Effector CD8-positive, alpha-beta T cell (primary cell): ENCODE measurements at places on chromosomes 2 and 18.

- no peak for DNase-seq
Observed at GRCh38 chr2:25388491-25388890, 46.8 kb upstream of the DNMT3A start.

GRCh38 chr2:178529194-178529593 is 48.9 kb downstream of the PLEKHA3 start:
- DNase-seq, result no peak

GRCh38 chr2:138227195-138227594 is 262.9 kb downstream of the HNMT start:
- DNase-seq, result no peak

DNA sequence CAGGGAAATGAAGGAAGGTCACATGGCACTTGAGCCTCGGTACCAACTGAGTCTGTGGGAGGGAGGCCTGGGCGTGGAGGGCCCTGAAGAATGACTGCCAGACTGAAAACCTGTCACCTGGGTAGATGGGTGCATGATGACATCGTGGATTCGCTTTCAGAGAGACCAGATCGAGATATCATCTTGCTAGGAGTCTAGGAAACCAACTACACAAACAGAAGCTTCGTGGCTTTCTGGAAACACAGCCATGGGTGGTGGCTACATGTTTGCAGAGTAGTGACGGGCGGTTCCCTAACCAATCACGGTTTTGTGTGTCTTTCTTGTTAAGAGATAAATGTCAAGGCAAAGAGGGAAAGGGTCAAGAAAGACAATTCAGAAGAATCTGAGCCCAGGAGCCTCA is 155.0 kb downstream of the EIPR1 start:
- DNase-seq, result no peak

GRCh38 chr2:175976391-175977157 is 25.5 kb downstream of the LNPK start:
- no peak for DNase-seq

DNA sequence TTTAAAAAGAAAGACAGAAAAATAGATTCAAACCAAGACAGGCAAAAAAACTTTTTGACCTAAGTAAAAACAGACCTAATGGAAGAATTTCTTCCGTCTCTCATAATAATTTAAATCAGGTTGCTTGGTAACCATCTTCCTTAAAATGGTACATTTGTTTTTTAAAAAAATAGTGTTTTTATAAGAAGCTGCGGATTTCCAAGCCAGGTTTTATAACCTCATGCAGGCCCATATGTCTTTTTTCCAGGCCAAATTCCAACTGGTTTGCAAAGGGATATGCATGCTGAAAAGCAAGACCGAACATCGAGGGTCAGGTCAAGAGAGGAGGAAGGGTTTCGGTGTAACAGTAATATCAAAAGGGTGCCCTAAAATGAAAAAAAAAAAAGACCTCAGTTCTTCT is 172.9 kb downstream of the MAIP1 start:
- no peak for DNase-seq

- DNase-seq, result no peak
Observed at GRCh38 chr2:134405611-134406081, 151.8 kb downstream of the MGAT5 start.

DNA sequence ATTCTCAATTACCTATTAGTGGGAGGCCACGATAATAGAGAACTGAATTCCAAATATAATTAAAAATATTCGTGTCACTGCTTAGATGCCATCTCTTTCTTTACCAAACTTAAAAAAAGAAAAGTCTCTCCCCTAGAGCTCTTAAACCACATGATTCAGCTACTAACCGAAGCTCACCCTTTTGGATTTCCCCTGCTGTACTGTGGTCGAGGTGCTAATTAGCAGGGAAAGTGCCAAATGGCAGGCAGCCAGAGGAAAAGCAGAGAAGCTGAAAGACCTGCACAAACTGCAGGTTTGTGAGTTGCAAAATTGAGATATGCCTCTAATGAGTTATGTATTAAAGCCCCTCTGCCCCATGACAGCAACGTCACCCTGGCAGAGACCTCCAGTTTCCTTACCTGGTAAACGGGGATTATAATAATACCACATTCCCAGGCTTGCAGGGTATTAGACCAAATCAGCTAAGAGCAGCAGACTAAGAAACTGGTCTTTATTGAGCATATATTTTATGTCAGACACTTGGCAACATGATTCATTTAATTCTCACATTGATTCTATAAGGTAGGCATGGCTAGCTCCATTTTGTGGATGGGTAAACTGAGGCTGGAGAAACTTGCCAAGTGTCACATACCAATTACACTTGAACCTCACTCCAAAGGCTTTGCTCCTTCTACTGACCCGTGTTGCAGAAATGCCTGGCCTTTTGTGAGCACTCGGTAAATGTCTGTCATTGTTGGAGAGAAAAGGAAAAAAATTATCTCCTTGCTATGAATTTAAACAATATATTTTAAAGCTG is 259.7 kb downstream of the LPIN1 start:
- DNase-seq, result peak; percentile 17

DNA sequence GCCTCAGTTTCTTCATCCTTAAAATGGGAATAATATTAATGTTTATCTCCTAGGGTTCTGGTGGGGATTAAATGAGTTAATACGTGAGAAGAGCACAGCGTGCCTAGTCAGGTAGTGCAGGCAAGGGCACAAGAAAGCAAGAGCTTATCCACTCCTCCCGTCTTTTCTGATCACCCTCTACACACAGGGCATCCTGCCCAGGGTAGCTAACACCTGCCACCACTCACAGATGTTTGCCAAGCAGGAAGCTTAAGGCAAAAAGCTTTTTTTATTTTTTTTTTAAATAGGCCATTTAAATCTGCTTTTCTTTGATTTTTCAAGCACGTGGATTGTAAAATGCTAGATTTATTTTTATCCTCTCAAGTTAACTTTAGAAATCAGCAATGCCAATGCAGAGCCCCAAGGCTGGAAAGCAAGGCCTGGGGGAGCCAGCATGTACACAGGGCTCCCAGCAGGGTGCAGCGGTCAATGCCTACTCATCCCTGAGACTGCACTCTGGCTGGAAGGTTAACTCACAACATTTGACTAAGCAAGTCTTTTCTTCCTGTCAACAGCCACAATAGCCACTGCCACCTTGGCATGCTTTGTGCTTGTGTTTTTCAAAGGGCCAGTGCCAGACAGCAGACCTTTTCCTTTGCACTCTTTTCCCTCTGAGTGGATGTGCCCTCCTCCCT is 86.5 kb upstream of the ACAA2 start:
- DNase-seq, result no peak

GRCh38 chr2:231182513-231182899 is 15.9 kb upstream of the ARMC9 start:
- DNase-seq, result no peak

- DNase-seq, result no peak
Observed at GRCh38 chr2:199100326-199101110, 357.2 kb downstream of the SATB2 start.

GRCh38 chr2:149625671-149626070 is 38.1 kb upstream of the MMADHC start:
- DNase-seq, result no peak

- DNase-seq, result no peak
Observed at GRCh38 chr2:32166115-32166574, 481 bp downstream of the SLC30A6 start.

DNA sequence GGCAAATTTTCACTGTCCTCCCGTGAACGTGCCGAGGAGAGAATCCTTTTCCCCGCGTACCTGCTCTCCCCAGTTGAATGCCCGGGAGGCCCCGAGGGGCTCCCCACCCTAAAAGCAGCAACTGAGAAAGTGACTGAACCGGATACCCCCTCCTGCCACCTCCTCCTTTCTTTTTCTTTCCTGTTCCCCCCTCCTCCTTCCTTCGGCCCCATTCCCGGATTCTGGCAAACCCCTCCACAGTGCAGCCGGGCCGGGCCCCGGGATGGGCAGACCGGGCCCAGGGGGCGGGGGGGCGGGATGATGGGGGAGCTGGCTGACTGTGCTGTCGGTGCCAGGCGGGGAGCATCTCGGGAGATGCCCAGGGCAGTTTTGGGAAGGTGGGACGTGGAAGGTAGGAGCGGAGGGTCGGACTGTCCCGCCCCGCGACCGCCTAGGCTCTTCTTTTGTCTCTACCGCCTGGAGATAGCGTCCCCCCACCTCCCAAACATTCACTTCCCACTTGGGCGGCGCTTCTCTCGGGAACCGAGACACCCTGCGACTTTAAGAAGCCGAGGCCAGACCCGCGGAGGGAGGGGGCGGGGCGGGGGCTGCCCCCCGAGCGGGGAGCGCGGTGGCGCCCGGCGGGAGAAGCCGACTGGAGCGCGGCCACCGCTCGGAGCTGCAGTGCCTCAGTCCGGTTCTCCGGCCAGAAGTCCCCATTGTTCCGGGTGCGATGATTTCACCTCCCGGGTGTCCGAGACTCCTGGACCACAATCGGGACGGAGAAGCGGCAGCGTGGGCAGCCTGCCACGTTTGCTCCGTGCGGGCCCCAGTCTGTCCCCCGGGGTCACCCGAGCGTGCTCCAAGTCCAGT is 8.2 kb downstream of the DLX2 start:
- DNase-seq, result no peak

- no peak for DNase-seq
Observed at GRCh38 chr2:10536569-10537133, 88.5 kb upstream of the ODC1 start.

DNA sequence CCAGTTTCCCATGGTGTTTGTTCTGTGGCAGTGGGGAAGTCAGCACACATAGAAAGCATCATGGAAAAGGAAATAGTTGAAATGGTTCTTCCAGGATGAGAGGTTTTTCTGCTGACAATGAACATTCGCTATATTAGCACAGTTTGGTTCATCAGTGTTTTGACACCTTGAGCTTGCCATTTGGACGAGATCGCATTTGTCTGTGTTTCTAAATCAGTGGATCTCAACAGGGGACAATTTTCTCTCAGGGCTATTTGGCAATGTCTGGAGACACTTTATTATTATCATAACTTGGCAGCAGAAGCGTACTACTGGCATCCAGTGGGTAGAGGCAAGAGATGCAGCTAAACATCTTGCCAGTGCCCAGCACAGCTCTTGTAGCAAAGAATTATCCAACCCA is 74.6 kb downstream of the CD8B2 start:
- DNase-seq, result no peak
